ENCODE measurements at places on chromosomes 3 and 15.

DNA sequence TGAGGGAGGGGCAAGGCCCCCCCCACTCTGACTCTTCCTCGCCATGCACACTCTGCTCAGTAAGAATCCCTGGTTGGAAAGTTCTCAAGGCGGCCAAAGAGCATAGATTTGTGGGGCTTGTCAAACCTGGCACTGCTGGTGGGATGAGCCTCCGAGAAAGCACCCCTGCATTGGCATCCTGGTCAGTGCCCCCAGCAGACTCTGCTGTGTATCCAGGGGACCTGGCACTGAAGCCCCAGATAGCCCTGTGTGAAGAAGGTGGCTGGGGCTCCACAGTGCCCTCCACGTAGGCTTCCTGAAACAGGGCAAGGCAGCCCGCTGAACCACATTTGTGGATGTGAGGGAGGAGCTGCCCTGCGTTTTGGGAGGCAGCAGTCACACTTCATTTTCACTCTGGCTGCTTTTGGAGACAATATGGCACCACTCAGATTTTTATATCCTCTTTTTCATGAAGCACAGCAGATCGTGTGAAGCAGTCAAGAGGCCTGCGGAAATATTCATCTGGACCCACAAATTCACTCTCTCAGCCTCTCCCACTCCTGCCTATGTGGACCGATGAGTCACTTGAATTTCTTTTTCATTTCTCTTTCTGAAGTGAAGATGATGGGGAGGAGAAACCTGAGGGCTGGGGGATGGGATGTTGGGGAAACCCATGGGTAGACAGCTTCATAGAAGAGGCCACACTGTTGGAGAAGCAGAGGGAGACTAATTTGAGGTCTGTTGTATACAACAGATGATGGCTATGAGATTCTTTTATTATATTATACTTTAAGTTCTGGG is 88.7 kb upstream of the BCL6 start:
- no peak for DNase-seq

DNA sequence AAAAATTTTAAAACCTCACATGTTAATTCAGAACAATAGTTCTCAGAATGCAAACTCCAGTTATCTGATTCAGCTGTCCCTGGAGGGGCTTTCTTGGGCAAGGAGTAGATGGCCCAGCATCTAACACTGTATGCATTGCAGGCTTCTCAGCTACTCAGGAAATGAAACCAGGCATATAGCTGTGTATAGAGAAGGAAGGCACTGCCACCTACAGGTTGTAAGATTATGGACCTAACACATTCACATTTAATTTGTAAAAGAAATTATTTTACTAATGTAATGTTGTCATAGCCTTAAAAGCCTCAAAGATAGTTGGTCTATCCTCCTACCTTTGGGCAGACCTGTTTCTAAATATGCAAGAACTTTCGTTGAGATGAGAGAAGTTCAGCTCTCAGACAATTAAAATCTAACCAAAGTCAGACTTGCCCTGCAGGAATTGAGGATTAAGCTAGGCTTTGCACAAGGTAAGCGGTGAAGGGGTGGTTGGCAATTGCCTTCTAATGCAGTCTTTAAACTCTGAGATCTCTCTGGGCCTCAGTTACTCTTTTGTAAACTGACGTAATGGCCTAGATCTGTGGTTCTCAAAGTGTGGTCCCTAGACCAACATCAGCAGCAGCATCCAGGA is 132.8 kb upstream of the SLC24A5 start:
- DNase-seq, result no peak

- DNase-seq, result no peak
Observed at GRCh38 chr15:89809093-89809786, 5.4 kb downstream of the ANPEP start.

DNA sequence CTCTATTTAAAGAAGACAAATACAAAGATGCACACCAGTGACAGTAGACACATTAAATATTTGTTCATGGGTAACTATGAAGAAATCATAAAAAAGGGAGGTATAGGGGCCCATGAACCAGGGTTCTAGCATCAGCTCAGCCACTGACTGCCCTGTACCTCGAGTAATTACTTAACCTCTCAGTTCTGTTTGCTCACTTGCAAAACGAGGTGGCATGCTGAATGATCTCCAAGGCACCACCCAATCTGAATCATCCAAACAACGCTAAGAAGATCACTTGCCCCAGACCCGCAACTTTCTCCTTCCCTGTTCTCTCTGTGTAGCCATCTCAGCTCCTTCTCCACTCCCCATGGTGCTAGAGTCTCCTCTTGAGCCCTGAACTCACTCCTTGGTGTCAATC is 374.7 kb downstream of the VPS13C start:
- no peak for DNase-seq

DNA sequence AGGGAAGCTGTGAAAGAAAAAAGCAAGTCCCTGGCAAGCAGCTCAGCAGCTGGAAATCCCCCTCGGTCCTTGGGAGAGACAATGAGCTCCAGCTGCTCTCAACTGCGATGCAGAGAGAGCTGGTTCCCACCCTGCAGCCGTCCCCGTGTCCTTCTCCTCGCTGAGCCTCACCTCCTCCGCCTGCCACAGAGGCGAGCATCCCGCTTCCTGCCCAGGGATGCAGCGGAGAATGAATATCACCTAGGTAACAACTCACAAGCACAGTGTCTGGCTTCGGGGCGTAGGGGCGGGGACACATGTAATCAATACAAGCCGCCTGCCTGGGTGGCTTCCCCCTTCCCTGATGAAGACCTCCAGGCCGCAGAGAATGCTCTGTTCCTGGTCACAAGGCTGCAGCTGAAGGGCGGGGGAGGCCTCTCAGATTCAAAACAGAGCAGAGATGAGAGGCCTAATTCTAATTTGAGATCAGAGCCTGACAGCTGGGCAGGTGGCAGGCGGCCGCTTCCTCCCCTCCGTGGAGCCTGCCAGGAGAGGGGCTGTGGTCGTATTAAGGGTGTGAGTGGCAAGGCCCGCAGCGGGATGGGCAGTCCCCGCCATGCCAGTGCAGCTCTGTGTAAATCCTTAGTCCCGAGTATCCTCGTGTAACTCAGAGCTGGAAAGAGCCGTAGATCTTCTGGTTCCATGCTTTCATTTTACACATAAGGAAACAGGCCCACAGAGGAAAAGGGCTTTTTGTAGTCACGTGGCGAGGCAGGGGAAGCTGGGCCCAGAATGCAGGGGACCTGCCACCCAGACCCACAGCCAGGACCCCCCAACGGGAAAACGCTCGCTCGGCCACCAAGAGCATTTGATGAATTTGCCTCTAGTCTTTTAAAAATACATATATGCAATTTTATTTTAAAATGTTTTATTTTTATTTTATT is 24.3 kb downstream of the ZDHHC19 start:
- DNase-seq, result no peak

Measured in activated CD4-positive, alpha-beta T cell treated with anti-CD3 and anti-CD28 coated beads for 4 hours (primary cell).